ENCODE measurements at places on chromosomes 2 and 18. TPM values are rescaled to one million over a fixed set of nuclear protein-coding genes. Genes with fewer than 3 reads are reported as not detected.

ORMDL1 gene
- total RNA-seq = 62.6 TPM

OXER1 gene
- 7.6 TPM for total RNA-seq

MXD1 gene
- total RNA-seq = 5.5 TPM

GRCh38 chr2:214377286-214377624 lies 33.6 kb upstream of the VWC2L start:
- DNase-seq = no peak

DNA sequence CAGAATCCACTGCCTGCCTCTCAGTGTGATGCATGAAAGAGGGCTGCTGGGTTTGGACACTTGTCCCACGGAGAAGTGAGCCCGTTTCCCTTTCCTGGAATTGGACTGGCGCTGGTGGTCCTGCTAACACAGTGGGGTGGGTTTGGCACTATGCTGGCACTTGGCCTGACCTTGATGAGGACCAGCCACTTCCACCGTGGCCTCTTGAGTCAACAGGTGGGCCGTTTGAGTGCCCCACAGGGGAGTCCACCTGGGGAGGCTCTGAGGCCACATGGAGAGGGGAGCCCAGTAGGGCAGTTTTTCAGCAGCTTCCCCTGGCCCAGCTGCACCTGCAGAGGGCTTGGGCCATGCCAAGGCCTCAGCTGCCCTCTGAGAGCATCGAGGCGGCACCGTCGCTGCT lies 56.5 kb downstream of the MBP start:
- no peak for DNase-seq

All from GM12878 (cell line).